Myocyte (in vitro differentiated cells): ENCODE measurements at places on chromosomes 3 and 15. TPM values are rescaled to one million over a fixed set of nuclear protein-coding genes. Genes with fewer than 3 reads are reported as not detected.
A peak's percentile ranks its signal among the peaks of the same experiment; 100 is the strongest.

GRCh38 chr3:140031170-140031569 lies 96.2 kb downstream of the CLSTN2 start:
- DNase-seq = no peak

DNA sequence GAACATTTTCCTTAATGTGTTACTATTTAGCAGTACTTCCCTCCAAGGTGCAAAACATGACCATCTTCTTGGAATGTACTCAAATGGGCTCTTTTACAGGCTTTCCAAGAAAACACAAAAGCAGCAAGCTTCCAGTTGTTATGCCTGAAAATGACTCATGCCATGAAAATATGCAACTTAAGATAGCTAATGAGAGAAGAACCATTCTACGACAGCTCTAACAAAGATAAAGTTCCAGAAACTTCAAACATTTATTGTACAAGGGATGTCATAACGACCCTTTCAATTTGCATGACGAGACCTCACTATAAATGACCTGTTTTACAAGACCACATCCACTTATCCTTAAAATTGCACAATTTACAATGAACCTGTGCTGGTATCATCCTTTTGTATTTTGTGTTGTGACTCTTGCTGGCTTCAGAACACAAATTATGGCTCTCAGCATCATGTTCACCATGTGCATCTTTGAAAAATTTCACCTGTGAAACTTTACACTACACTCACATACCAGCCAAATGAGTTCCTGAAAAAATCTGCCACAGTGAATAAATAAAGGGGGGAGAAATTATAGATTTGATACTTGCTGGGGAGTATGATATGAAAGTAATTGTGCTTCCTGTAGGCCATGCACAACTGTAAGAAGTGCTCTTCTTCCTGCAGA lies 433.7 kb downstream of the MAGI1 start:
- peak; percentile 35 for DNase-seq

GRCh38 chr3:96200897-96201296 lies 613.5 kb upstream of the EPHA6 start:
- DNase-seq = no peak

SERINC4 gene
- 0.10 TPM in 1 of 2 replicates, not detected in the other for total RNA-seq

ADGRG7 gene
- total RNA-seq = not detected in 2 replicates

- DNase-seq = peak; percentile 46
Measured at GRCh38 chr3:36373084-36373483, 7.2 kb upstream of the STAC start.

GRCh38 chr3:69250014-69250413 lies 127.6 kb upstream of the LMOD3 start:
- DNase-seq = no peak

DNA sequence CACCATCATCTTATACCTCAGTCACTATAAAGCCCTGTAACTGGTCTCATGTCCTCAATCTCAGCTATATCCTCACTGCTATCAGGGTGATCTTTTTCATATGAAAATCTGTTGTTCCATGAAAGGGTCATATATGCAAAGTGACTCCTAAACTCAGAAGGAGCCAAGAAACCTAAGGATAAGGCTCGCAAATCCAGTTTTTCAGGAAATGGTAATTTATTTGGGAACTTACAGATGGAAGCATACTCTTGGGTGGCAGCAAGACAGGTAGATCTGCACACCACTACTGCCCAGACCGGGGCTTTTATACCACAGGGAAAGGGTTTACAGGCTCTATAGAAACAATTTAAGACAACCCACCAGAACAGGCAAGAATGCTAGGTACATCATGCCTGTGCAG lies 272.3 kb downstream of the UBE2E2 start:
- DNase-seq = no peak

- DNase-seq = no peak
Measured at GRCh38 chr3:120816728-120817127, 74.2 kb downstream of the GTF2E1 start.

DNA sequence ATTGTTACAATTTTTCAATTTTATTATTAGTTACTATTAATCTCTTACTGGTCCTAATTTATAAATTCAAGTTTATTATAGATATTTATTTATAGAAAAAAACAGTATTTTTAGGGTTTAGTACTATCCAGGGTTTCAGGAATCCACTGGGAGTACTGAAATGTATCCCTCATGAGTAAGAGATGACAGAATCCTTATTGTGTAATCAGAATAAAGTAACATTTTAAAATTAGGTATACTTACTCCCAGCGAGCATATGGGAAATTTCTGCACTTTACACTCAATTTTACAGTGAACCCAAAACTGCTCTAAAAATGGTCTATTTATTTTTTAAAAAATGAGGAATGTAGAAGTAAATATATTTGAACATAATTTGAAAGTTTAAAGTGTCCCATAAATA lies 202.7 kb downstream of the CGGBP1 start:
- peak; percentile 19 for DNase-seq

THAP10 gene
- 1.8 and 2.7 TPM in 2 replicates for total RNA-seq

DNA sequence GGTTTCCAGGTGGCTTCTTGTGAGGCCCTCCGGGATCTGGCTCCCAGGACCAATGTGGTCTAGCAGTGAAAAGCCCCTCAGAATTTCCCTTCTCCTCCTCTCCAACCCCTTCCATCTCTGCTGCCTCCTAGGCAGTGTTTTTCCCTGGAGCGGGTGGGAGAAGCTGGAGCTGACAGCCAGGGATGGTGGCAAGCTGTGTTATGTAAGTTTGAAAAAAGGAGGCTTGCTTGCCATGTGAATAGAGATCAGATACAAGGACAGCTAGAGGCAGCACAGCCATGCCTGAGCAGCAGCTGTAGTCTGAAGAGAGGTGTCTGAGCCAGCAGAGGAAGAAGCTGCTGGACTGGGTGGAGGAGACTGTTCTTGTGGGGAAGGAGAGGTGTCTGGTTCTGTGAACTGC lies 20.6 kb downstream of the SNAPC5 start:
- DNase-seq = peak; percentile 22

- no peak for DNase-seq
Measured at GRCh38 chr3:108462899-108463298, 47.5 kb downstream of the MYH15 start.

CEP19 gene
- total RNA-seq = 5.9 and 7.2 TPM in 2 replicates

MYL3 gene
- total RNA-seq = 4.5 and 7.8 TPM in 2 replicates

TRH gene
- total RNA-seq = not detected in 2 replicates

- no peak for DNase-seq
Measured at GRCh38 chr15:85757939-85758654, 36.6 kb downstream of the KLHL25 start.

- peak; percentile 57 for DNase-seq
Measured at GRCh38 chr3:53046171-53047170, 598 bp upstream of the SFMBT1 start.

DNA sequence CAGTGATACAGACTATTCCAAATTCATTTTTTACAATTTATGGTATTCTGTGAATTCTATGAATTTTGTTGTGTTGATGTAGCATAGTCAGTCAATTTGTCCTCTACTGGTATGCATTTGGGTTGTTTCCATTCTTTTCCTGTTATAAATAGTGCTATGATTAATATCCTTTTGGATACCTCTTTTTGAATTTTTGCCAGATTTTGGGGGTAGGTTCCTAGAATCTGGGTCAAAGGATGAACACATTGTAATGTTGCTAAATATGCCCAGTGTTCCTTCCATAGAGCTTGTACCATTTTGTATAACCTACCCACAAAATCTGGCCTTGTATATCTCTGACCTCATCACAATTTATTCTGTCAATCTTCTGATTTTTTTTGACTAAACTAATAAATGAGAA lies 44.4 kb upstream of the C3orf38 start:
- DNase-seq = no peak

GASK1A gene
- not detected in 2 replicates for total RNA-seq

DNA sequence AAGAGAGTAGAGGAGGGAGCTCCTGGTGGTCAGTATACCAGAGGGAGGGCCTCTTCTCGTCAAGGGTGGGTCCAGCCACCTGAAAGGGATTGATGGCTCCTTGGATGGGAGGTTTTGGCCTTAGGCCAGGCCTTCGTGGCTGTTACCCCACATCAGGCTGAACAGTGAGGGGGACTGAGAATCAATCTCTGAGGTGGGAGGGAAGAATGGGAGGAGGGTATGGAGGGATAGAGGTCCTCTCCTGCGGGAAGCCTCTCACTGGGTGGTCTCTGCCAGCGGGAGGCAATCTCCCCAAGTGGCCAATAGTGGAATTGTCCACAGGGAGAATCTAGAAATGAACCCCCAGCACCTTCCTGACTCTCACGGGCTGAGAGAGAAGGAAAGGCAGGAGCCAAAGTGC lies 53.5 kb downstream of the BSN start:
- DNase-seq = no peak

- DNase-seq = no peak
Measured at GRCh38 chr15:61712129-61712759, 348.0 kb downstream of the VPS13C start.

- no peak for DNase-seq
Measured at GRCh38 chr3:17770682-17771081, 28.3 kb upstream of the TBC1D5 start.

ZBBX gene
- not detected in 2 replicates for total RNA-seq

NR1I2 gene
- 0.83 TPM in 1 of 2 replicates, not detected in the other for total RNA-seq

PRC1 gene
- total RNA-seq = 8.9 and 14.8 TPM in 2 replicates

DNA sequence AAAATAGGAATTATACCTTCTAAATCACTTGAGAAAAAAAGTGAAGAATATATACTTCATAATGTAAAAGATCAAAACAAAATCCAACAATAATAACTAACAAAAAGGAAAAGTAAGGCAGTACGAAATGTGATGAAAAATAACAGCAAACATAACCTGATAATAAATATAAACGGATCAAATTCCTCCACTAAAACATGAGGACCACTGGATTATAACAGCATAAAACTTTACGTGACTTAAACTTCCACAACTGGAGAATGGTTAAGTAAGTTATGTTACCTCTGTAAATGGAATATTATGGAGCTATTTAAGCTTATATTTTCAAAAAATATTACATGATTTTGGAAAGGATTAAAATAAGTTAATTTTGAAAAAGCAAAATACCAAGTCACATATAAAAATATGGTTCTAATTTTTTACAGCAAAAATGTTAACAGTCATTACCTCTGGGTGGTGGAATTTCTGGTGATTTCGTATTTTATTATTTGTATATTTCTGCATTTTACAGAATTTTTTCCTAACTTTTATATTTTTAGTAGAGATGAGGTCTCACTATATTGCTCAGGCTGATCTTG lies 7.0 kb downstream of the SLC6A20 start:
- DNase-seq = no peak

GRCh38 chr3:65526656-65527055 lies 512.1 kb downstream of the MAGI1 start:
- peak; percentile 15 for DNase-seq
